Lower lobe of right lung (tissue), 2 donors: ENCODE measurements at places on chromosomes 3 and 15. TPM values are rescaled to one million over a fixed set of nuclear protein-coding genes. Genes with fewer than 3 reads are reported as not detected.

GRCh38 chr3:112308151-112308911 lies 14.3 kb upstream of the SLC9C1 start:
- H3K27ac ChIP-seq, result no peak overlapping the region
- peaks cover 16% of the 10 kb centered on the region for H3K4me1 ChIP-seq
- no peak overlapping the region for H3K4me3 ChIP-seq

- no peak overlapping the region for H3K4me3 ChIP-seq
- H3K27me3 ChIP-seq, result no peaks in the 10 kb centered on the region
- no peaks in the 10 kb centered on the region for H3K36me3 ChIP-seq
- DNase-seq, result no peak
- no peak overlapping the region for H3K27ac ChIP-seq
Measured at GRCh38 chr3:42387802-42388651, 22.4 kb downstream of the LYZL4 start.

GRCh38 chr15:59524331-59524731 lies 86.3 kb downstream of the FAM81A start:
- no peaks in the 10 kb centered on the region for H3K27me3 ChIP-seq
- no peak overlapping the region for H3K4me3 ChIP-seq
- H3K4me1 ChIP-seq, result no peaks in the 10 kb centered on the region
- peak; percentile 48 for DNase-seq

DNA sequence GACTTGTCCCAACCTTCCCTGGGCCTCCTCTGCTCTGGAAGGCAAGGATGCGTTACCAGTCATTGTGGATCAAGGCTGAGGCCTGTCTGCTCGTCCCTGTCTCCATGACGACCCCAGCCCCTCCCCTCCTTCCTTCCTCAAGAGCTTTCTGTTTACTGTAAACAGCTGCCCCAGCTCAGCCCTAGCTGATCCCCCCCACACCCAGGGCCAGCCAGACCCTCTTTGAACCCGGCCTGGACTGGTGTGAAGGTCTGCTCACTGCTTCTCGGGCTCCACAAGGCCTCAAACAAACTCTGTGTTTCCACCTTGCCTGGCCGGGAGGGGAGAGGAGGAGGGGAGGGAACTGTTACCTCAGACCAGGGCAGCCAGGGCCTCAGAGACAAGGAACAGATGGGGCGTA lies 16.9 kb downstream of the VPS18 start:
- no peaks in the 10 kb centered on the region for H3K27me3 ChIP-seq
- peaks cover 57% of the 10 kb centered on the region for H3K4me1 ChIP-seq
- no peaks in the 10 kb centered on the region for H3K36me3 ChIP-seq
- peak overlapping the region; percentile 13 for H3K27ac ChIP-seq

DNA sequence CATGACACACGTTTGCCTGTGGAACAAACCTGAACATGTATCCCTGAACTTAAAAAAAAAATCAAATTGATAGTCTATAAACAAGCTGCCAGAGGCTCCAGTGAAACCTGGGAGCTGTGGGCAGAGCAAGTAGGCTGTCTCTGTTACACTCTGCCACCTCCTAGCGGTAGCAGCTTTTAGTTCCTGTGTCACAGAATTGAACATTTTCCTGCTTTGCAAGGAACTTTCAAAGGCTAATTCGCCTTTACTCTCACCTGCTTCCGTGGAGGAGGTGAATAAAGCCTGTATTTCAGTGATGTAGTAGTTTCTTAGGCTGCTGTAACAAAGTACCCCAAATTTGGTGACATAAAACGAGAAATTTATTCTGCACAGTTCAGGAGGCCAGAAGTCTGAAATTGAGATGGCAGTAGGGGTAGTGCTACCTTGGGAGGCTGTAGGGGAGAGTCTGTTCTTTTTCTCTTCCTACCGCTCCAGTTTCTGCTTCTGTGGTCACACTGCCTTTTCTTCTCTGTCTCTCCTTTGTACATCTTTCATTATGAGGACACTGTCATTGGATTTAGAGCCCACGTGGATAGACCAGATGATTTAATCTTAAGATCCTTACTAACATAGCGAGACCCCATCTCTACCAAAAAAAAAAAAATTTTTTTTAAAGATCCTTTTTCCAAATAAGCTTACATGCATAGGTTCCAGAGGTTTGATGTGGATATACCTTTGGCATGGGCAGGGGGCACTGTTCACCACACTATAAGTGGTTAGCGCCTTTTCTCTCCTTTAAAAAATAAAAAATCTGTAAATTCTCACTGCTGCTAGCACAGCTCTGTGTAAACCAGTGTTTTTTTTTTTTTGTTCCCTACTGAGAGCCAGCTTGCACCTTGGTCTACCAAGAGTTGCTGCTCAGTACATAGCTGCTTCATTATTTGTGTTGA lies 25.3 kb downstream of the FBXO22 start:
- H3K4me3 ChIP-seq, result no peak overlapping the region
- H3K27me3 ChIP-seq, result no peaks in the 10 kb centered on the region
- DNase-seq, result no peak
- H3K27ac ChIP-seq, result no peak overlapping the region

DNA sequence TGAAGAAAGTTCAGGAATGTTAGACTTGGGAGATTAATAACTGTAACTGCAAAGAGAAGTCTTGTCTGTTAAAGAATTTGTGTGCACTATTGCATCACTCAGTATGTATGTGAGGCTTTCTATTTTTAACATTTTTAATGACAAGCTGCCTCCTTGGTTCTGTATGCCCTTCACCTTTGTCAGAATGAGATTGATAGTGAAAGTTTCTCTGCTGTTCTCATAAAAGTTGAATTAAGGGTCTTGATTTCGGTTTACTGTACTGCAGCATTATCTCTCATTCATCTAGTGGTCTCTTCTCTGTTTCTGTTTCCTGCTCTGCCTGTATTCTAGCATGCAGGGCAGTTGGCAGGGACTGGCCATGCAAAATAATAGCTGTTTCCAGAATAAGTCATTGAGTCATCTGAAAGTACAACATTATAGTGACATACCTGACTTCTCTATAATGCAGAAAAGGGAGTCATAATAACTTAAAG lies 454.9 kb downstream of the IL5RA start:
- H3K4me1 ChIP-seq, result no peaks in the 10 kb centered on the region
- H3K27ac ChIP-seq, result no peak overlapping the region
- no peak for DNase-seq
- no peaks in the 10 kb centered on the region for H3K27me3 ChIP-seq
- H3K4me3 ChIP-seq, result no peak overlapping the region
- H3K36me3 ChIP-seq, result no peaks in the 10 kb centered on the region

The BCHE gene
- total RNA-seq, result 5.8 TPM

The PRSS50 gene
- total RNA-seq, result 0.41 TPM

The HEXA gene
- total RNA-seq, result 219 TPM
